Activated T-helper 9 cell treated with anti-CD3 and anti-CD28 coated beads, Interleukin-2, amount 50 U/mL, for 16 hours (primary cell): ENCODE measurements at places on chromosomes 6 and 20.

GRCh38 chr6:138013959-138014358 lies 93.3 kb downstream of the PERP start:
- no peak for DNase-seq

DNA sequence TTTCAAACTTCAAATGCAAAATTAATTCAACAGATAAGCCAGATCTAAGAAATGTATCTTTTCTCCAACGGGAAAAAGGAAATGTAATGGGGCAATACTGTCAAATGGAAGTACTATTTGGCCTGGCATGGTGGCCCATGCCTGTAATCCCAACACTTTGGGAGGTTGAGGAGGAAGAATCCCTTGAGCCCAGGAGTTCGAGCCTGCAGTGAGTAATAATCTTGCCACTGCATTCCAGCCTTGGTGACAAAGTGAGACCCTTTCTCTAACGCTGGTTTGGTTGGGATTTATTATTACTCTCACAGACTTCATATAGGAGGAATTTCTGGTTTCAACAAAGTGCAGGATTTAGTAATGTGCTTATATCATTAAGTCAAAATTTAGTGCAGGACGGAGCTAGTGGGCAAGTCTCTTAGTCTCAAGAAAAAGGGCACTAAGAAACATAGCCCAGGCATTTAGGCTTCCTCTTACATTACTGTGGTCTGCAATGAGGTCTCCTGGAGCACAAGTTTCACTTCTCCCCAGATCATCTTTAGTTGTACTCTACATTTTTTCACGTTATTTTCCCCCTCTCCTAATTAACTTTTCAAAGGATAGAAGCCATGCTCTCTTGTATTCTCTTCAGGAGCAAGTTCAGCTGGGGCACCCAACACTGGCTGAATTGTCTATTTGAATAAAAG lies 23.1 kb downstream of the TRIM27 start:
- no peak for DNase-seq

DNA sequence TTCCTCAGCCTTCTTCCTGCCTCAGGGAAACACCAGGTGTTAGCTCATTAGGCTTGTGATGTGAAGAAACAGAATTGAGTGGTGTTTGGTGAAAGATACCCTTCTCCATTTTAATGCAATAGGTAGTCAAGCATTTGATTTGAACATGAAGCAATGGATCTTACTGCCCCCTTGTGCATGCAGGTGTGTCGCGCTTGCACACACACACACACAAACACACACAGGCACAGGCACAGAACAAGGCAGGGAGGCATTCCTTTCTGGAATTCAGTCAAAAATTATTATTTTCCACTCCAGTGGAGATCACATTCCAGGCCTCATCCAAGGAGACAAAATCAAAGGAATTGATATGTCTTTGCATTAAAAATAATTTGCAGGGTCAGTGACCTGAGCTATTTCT lies 667.0 kb upstream of the MARCKS start:
- no peak for DNase-seq

DNA sequence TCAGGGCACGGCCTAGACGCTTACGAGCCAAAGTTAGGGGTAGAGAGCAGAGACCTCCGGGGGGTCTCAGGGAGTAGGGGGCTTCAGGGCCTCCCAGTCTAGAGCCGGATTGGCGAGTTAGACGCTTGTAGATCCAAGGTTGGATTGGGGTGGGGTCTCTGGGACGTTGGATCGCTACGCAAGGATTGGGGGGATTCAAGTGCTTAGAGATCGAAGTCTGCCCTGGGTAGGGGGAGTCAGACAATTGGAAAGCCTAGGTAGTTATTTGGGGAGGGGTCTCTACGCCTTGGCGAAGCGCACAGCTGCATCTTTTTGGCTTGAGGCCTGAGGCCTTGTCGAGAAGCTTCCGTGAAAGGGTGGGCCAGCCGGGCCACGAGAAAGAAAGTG lies 469 bp downstream of the STX16 start:
- no peak for DNase-seq

DNA sequence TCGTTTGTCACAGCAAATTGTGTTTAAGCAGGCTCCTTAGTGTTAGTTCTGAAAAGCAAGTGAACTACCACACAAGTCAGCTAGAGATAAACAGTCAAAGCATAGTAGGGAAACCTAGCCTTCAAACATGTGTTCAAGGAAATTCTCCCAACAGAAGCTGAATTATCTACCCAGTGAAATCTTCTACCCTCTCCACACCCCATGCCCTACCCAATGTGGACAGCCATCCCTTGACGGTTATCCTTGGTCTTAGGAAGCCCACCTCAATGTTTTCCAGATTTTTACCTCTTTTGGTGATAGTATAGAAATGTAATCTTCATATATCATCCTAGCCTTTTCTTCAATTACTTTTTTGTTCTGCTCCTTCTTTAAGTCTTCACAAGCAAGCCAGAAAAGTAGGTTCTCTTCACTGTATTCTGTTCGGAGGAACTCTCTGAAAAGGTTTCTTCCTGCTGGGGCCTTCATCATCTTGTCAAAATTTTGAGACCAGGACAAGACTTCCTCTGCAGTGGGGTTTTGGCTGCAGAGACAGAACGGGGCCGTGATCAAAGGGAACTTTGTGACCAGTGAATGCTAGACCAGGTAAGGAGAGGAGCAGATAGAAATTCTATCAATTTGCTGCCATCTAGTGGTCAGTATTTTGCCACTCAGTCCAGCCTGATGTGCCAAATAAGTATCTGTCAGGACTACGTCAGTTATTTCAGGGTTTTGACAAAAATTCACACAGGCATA lies 21.6 kb upstream of the MTRF1L start:
- no peak for DNase-seq

- no peak for DNase-seq
Observed at GRCh38 chr20:59013031-59013951, 5.9 kb upstream of the TUBB1 start.

DNA sequence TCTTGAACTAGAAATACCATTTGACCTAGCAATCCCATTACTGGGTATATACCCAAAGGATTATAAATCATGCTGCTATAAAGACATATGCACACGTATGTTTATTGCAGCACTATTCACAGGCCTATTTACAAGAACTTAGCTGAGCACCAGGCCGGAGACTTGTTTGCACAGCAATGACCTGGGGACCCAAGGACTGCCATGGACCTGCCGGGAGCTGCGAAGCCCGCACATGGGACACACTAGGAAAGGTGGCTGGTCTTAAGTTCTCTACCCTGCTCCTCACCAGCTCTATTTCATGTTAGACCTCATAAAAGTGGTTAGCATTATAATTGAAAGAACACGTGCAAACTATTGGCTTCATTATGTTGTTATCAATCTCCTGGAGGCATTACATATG lies 70.4 kb upstream of the CST7 start:
- no peak for DNase-seq

GRCh38 chr6:147806697-147807096 lies 298.2 kb downstream of the SAMD5 start:
- no peak for DNase-seq

GRCh38 chr6:39902786-39903465 lies 31.3 kb downstream of the MOCS1 start:
- no peak for DNase-seq

GRCh38 chr20:61850457-61850856 lies 215.2 kb downstream of the TAF4 start:
- no peak for DNase-seq

GRCh38 chr20:41276317-41276751 lies 41.2 kb downstream of the ZHX3 start:
- DNase-seq: no peak

GRCh38 chr6:142297996-142298753 lies 3.6 kb upstream of the ADGRG6 start:
- no peak for DNase-seq

GRCh38 chr20:58585753-58586540 lies 65.1 kb upstream of the STX16 start:
- no peak for DNase-seq

GRCh38 chr6:54286141-54286540 lies 22.1 kb upstream of the TINAG start:
- no peak for DNase-seq

DNA sequence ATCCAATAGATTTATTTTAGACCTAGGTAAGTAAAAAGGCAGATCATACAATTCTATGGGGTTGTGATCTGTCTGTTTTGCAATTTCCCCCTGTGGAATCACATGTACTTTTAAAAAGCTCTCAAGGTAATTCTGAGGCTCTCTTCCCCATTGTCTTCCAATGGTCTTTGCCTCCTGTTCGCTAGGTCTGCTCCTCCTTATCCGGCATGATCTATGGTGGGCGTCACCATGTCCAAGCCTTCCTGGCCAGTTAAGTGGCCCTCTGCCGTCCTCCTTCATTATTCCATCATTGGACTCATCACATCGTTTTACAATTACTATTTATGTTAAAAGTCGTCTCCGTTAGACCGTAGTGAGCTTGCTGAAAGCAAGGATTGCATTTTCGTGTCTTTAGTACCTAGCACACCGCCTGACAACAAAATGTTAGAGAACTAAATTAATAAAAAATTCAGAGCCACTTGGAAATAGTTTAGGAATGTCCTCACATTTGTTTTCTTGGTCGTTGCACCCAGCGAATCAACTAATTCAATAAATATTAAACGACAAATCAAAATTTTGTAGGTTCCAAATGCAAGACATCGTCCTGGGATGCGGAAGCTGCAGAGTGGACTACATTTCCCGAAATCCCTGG lies 2.2 kb upstream of the STXBP5 start:
- no peak for DNase-seq

GRCh38 chr6:14326774-14327173 lies 209.2 kb downstream of the CD83 start:
- no peak for DNase-seq

- no peak for DNase-seq
Observed at GRCh38 chr6:145148776-145149175, 586.5 kb downstream of the EPM2A start.

DNA sequence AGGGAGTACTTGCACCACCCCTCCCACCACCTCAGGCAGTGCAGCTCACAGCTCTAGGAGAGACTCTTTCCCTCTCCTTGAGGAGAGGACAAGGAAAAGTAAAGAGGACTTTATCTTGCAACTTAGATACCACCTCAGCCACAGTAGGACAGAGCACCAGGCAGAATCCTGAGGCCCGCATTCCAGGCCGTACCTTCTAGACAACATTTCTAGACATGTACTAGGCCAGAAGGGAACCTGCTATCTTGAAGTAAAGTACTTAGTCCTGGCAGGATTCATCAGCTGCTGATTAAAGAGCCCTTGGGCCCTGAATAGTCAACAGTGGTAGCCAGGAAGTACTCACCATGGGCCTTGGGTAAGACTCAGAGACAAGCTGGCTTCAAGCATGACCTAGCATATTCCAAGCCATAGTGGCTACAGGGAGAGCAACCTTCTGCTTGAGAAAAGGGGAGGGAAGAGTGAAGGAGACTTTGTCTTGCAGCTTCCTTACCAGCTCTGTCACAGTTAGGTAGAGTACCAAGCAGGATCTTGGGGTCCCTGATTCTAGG lies 384.4 kb upstream of the RNF217 start:
- DNase-seq: no peak

GRCh38 chr20:25532971-25533391 lies 52.4 kb downstream of the NINL start:
- no peak for DNase-seq

DNA sequence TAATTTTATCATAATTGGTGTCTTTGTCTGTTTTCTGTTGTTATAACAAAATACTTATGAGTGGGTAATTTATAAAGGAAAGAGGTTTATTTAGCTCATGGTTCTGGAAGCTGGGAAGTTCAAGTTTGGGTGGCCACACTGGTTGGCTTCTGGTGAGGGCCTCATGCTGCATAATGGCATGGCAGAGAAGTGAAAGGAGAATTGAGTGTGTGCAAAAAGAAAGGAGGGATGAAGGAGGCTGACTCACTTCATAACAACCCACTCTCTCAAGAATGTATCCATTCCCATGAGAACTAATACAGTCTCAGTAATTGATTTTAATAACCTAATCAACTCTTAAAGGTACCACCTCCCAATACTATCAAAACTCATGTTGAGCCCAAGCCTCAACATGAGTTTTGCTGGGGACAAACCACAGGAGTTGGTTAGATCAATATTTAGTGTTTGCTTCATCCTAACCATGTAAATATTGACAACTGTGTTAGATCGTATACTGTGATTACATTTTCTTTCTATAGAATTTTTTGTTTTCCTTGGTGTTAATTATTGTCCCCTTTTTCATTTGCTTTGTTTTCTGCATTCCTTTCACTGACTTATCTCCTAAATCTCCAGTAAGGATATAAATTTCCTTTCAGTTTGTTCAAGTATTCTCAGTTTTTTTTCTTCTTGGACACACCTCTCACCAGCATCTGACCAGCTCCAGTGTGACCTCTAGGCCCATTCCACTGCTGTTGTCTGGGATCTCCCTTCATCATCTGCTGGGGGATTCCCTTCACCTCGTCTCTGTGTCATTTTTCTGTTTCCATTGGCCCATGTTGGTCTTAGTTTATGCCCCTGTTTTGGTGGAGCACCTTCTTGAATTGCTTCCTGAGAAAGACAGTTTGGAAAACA lies 54.8 kb upstream of the SCGN start:
- DNase-seq: no peak

DNA sequence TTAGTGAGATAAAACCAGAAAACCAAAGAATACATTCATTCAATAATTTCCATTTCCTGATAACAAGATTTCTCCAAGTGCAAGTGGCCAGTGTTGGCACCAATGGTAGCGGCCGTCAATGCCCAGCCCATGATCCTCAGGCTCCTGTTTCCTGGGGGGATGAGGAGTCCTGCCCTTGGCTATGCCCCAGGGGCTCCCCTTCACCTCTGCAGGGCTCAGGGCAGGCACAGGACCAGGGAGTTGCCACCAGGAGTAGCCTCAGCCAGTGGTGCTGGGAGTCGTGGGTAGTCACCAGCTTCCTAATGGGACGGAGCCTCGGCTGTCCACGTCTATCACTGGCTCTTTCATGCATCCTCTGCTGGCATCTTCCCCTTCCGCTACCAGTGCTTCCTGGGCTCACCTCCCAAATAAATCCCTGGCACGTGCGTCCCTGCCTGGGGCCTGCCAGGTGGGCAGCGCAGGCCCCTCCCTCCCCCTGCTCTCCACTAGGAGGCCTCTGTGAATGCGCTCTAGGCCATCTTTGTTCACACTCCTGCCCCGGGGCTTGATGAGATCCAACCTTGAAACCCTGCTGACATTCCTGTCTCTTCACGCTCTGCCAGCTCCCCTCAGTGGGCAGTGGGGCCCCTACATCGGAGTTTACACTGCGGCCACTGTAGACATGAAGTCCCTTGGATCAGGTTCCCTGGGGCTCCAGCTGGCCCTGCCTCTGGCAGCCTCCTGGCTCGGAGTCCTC lies 215.7 kb downstream of the SYNDIG1 start:
- DNase-seq: no peak

GRCh38 chr6:56297022-56297989 lies 49.9 kb upstream of the COL21A1 start:
- no peak for DNase-seq

DNA sequence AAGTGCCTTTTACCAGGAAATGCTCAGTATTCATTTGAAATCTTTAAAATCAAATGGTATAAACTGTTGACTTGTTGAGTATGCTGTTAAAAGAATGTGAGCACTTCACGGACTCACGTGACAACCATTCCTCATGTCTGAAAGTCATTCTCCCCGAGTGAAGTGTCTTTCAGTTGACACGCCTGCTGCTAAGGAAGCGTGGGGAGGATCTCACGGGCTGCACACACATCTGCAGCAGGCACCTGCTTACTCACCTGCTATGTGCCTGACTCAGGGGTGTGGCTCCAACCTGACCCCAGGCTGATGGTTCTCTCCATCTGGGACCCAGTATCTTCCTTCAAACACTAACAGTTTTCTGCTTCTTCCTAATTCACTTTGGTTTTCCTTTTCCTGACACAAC lies 32.7 kb downstream of the WDR27 start:
- DNase-seq: no peak
